ENCODE measurements at places on chromosomes 2 and 18. TPM values are rescaled to one million over a fixed set of nuclear protein-coding genes. Genes with fewer than 3 reads are reported as not detected.

HOXD3 gene
- total RNA-seq: not detected

CFAP53 gene
- total RNA-seq: 0.16 TPM

MC2R gene
- not detected for total RNA-seq

CNTNAP5 gene
- total RNA-seq: not detected

EMILIN2 gene
- total RNA-seq: 17.3 TPM

TUBB8B gene
- not detected for total RNA-seq

IL36A gene
- not detected for total RNA-seq

NCOA1 gene
- 24.4 TPM for total RNA-seq

CEP192 gene
- 57.4 TPM for total RNA-seq

PLGLB1 gene
- 4.4 TPM for total RNA-seq

REG3A gene
- not detected for total RNA-seq

COBLL1 gene
- total RNA-seq: not detected

USP14 gene
- 84.0 TPM for total RNA-seq

CUL3 gene
- total RNA-seq: 72.2 TPM

TRABD2A gene
- 30.2 TPM for total RNA-seq

CCDC148 gene
- not detected for total RNA-seq

All from activated CD8-positive, alpha-beta memory T cell treated with anti-CD3 and anti-CD28 coated beads, Interleukin-2, amount 10 ng/mL, durations not matched to agents 7 days and 5 days (primary cell).